Esophagus squamous epithelium (tissue), 5 donors: ENCODE measurements at places on chromosomes 12 and 14.

DNA sequence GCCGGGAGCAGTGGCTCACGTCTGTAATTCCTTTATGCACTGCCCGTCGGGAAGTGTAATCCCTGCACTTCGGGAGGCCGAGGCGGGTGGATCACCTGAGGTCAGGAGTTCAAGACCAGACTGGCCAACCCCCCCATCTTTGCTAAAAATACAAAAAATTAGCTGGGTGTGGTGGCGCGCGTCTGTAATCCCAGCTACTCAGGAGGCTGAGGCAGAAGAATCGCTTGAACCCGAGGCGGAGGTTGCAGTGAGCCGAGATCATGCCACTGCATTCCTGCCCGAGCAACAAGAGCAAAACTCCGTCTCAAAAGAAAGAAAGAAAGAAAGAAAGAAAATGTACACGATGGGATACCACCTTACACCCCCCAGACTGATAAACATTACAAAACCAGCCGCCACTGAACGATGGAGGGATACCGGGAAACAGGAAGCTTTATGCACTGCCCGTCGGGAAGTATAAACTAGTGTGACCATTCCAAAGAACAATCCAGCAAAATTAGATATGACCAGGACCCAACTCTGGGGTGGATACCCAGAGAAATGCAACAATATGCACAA is 1.1 kb downstream of the ABCD4 start:
- no peak for DNase-seq

- no peak for DNase-seq
Observed at GRCh38 chr14:56959869-56960268, 149.6 kb upstream of the OTX2 start.

DNA sequence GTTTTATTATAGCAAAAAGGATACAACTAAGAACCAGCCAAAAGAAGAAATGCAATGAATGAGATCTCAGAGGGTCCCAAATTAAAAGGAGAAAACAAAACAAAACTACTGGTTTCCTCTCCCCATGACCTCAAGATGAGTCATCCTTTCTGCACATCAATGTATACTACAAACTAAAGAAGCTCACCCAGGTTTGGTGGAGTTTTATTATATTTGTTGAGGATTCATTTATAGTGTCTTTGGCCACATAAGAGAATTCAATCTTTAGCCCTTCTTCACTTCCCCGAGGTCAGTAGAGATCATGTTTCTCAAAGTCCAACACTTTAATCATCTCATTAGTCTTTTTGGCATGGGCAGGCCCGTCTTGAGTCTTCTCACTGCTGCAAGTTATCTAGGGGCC is 210.6 kb downstream of the SLC6A15 start:
- no peak for DNase-seq

GRCh38 chr12:92675092-92675865 is 27.5 kb upstream of the PLEKHG7 start:
- DNase-seq, result no peak

DNA sequence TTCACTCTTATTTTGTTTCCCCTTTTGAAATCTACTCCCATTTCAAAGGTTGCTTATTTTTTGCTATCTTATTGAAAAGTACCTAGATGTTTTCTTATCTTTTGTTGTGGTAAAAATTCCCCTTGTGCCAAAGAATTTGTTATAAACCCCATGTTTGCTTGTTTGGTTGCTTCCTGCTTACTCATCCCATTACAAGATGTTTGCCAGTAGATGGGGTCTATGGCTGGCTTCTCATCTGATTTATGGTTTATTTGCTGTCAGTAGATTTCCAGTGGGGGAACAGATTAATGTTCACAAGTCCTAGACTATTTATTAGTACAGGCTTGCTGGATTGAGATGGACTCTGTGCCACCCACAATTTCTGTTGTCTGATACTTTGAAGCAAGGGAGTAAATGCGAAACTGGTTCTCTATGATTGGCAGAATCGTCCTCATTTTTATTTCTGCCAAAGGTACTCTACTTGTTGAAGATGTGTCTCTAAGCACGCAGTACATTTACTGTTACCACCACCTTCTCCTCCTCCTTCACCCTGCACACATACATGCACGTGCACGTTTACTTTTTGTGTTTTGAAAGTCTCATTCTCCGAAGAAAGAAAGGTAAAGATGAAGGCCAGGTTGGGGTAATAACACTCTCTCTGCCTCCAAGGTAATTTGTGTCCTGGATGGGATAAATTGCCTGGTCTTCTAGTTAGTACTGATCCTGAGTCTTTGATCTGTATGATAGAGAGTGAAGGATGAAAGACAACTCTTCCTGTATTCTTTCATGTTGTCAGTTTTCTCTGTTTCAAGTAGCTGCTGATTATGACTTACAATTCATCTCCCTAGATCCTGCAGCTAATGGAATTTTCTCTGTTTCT is 117.2 kb upstream of the ATP2B1 start:
- DNase-seq, result no peak

DNA sequence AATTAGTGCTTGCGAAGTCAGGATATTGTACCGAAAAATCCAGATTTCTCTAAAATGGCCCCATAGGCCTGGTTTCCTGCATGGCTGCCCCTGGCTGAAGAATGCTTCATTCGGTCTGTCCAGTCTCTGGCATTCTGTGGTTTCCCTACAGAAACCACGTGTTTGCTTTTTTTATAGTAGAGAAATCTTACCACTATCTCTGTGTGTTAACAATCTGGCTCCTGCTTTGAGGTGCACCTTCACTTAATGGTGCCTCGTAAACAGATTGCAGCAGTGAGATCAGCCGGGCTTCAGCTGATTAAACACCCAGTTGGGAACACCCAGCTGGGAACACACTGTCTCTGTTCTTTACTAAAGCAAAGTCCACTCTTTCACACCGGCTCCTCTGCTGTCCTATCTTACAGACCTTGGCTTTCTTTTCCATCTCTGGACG is 6.7 kb upstream of the DNAAF2 start:
- DNase-seq, result no peak

- DNase-seq, result no peak
Observed at GRCh38 chr14:63650256-63650952, 8.7 kb upstream of the WDR89 start.

GRCh38 chr14:102602421-102603292 is 10.2 kb downstream of the RCOR1 start:
- DNase-seq, result no peak

DNA sequence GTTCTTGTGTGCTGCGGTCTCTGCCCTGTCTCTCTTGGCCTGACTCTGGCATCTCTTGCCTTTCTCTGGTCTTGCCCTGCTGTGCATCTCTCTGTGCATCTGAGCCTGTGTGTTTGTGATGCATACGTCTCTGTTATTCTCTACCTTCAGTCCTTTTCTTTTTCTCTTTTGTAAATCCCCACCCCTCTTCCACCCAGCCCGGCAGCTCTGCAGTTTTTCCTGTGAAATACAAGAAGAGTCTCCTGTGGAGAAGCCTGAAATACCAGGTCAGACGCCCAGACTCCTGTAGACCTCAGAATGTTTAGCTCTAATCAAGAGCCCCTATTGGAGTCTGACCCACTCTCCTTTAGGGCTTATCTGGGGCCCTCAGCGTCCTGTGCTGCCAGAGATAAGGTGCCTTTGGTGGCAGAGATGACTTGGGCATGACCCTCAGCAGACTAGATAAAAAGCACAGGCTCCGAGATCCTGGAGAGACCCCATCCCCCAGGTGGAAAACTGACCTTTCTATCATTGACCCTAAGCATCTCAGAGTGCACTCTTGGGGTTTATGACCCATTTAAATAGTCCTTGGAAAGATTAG is 167.5 kb upstream of the SRRM4 start:
- no peak for DNase-seq

- DNase-seq, result no peak
Observed at GRCh38 chr12:33006106-33006505, 109.5 kb upstream of the PKP2 start.

DNA sequence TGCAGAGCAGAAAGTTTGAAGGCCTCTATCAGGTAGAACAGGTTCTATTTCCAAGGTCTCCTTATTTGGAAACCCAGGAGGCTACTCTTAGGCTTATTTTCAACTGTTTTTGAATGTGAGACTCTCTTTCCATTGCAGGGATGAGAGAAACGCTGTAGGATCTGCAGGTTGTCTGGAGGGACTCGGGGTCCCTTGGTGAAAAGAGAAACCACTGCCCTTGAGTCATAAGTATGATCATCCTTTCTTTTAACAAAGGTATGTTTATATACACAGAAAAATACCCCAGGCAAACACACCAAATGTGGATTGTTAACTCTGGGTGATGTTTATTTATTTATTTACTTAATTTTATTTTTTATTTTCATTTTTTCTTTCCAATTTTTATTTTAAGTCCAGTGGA is 57.8 kb upstream of the MAX start:
- no peak for DNase-seq

DNA sequence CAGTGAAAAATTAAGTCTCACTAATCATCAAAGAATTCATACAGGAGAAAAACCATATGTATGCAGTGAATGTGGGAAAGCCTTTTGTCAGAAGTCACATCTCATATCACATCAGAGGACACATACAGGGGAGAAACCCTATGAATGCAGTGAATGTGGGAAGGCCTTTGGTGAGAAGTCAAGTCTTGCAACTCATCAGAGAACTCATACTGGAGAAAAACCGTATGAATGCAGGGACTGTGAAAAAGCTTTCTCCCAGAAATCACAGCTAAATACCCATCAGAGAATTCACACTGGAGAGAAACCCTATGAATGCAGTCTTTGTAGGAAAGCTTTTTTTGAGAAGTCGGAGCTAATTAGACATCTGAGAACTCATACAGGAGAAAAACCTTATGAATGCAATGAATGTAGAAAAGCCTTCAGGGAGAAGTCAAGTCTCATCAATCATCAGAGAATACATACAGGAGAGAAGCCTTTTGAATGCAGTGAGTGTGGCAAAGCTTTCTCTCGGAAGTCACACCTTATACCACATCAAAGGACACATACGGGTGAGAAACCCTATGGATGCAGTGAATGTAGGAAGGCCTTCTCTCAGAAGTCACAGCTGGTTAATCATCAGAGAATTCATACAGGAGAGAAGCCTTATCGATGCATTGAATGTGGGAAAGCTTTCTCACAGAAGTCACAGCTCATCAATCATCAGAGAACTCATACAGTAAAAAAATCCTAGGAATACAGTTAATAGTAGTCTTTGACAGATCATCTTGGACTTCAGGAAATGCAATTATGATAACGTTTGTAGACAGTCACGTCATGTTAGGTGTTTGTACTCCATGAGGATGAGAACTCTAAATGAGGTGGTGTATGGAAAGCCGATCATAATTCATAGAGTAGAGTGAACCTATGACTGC is 21.1 kb downstream of the ZNF84 start:
- no peak for DNase-seq

GRCh38 chr12:125140279-125141209 is 75.3 kb downstream of the AACS start:
- no peak for DNase-seq

GRCh38 chr12:75631831-75632230 is 120.4 kb upstream of the KRR1 start:
- no peak for DNase-seq

GRCh38 chr14:100777818-100778525 is 47.9 kb upstream of the MEG3 start:
- DNase-seq, result no peak

DNA sequence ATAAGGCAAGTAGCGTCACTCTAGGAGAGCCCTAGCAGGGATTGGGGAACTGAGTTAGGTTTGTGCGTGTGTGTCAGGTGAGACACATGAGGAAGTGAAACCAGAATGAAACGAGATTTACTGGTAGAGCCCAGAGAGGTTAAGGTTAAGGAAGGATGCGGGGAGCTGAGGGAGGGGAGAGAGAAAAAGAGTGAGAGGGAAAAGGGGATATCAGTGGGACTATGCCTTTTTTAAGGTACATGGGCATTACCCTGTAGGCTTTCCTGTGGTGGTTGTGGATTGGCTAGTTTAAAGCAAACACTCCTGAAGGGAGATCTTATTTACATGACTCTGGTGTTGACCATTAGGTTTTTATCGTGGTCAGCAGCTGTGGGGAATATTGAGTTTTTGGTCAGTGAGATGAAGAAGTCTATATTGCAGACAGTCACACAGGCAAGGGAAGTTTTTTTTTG is 13.9 kb downstream of the ZDHHC17 start:
- DNase-seq, result no peak

DNA sequence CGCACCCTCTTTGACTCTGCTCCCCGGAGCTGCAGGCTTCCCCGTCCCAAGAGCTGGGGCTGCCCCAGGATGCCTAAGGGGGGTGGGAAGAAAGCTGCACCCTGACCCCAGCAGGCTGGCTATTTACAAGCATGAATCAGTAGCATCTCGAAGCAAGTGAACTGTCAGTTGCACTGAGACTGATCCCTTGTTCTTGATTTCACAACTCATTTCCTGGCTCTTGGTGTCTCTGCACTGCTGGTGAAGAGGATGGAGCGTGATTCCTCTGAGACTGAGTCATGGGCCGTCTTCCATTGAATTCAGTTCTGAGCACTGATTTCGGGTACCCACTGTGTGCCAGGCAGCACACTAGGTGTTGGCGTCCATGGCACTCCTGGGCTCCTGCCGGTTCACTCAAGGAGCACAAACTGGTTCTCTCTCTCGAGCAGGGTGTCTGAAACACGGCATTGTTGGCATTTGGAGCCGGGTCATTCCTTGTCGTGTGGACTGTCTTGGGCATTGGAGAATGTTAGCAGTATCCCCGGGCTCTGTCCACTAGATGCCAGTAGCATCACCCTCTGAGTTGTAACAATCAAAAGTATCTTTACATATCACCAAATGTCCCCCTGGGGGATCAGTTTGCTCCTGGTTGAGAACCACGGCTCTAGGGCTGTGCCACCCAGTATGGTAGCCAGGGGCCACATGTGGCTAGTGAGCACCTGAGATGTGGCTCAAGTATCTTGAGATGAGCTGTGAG is 86.9 kb downstream of the RIN3 start:
- no peak for DNase-seq

DNA sequence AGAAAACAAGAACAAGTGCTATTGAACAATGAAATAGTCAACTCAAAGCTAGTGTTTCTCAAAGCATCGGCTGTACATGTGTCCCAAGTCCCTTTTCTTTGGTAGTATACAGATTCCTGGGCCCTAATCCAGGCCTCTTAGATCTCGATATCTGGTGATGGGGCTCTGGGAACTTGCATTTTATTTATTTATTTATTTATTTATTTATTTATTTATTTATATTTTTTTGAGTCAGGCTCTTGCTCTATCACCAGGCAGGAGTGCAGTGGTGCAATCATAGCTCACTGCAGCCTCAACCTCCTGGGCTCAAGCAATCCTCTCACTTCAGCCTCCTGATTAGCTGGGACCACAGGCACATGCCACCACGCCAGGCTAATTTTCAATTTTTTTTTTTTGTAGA is 17.1 kb downstream of the SYNDIG1L start:
- no peak for DNase-seq

- DNase-seq, result no peak
Observed at GRCh38 chr14:103021684-103022001, 35.7 kb downstream of the CDC42BPB start.

GRCh38 chr12:12036901-12037300 is 33.8 kb upstream of the BCL2L14 start:
- DNase-seq, result no peak

DNA sequence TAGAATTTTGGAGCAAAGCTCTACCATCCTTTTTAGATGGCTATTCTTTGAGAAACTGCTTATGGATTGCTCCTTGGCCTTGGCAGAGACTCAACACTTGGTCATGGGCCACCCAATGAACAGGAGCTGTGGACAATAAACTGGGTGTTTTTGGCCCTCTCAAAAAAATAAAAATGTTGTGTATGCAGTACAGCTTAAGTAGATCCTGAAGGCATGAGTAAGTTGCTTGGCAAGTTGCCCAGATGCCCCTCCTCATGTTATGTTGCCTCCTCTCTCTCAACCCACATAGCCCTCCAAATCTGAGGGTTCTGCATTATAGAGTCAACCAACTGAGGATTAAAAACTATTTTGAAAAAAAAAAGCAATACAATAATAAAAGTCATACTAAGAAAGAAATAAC is 124.9 kb downstream of the ATP23 start:
- no peak for DNase-seq

- no peak for DNase-seq
Observed at GRCh38 chr14:53537422-53538315, 384.5 kb upstream of the DDHD1 start.
